ENCODE measurements at places on chromosomes 12 and 14. TPM values are rescaled to one million over a fixed set of nuclear protein-coding genes. Genes with fewer than 3 reads are reported as not detected.
A peak's percentile ranks its signal among the peaks of the same experiment; 100 is the strongest.

The TMTC2 gene
- total RNA-seq: 7.1 TPM

The SERPINA3 gene
- 301 TPM for total RNA-seq

The VRK1 gene
- total RNA-seq: 11.5 TPM

The UBR7 gene
- 18.2 TPM for total RNA-seq

The BEGAIN gene
- 0.56 TPM for total RNA-seq

The RNASE8 gene
- not detected for total RNA-seq

The BATF gene
- total RNA-seq: 2.5 TPM

The CABP1 gene
- total RNA-seq: 5.5 TPM

The FZD10 gene
- total RNA-seq: 1.1 TPM

The SLC6A13 gene
- total RNA-seq: not detected

The KRT6C gene
- total RNA-seq: not detected

DNA sequence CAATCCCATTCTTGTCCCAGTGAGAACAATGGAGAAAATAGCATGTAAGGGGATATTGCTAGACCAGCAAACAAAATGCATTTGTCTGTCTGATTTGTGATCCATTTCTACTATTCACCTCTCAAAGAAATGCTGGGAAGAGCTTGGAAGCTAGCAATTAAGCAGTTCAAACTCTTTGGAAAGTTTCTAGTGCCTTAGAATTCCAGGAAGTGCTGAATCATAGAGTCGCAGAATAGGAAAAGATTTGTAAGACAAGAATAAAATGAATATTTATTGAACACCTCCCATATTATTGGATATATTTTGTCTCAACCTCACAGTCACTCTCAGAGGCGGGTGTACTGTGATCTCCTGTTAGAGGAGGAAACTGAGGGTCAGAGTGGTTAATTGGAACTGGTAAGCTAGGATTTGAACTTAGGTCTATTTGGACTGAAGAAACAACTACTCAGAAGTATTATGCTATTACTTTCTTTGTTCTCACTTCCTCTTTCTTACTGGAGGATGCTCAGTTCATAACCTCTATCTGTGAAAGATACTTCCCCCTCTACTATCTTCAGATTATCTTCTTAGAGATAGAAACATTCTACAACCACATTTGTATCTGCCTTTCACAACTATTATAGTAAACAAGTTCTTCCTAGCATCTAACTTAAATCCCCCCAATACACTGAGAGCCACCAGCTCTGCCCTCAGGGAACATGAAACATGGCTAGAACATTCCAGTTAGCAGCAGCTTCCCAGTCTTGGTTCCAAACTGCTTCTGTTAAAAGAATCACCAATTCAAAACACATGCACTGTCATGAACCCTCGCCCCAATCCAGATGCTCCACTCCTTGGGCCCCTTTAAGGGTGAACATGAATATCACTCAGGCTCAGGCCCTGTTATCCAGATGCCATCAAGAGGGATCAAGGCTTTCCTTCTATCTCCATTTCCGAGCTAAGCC lies 64.2 kb downstream of the DRAM1 start:
- DNase-seq: no peak

DNA sequence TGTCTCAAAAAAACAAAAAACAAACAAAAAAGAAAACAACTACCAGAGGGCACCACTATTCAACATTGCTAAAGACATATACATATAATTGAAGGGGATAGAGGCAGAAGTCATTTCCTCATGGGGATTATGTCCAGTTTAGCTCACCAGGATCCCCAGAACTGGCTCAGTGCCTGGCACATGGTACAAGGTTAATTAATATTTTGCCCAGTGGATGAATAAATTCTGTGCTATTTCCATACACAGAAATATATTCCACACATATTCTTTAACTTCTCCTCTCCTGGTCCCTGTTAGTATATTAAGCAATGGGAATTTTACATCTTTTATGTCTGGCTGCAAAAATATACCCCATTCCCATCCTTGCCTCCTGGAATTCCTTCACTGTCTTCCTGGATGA lies 6.7 kb downstream of the FOS start:
- DNase-seq: no peak

DNA sequence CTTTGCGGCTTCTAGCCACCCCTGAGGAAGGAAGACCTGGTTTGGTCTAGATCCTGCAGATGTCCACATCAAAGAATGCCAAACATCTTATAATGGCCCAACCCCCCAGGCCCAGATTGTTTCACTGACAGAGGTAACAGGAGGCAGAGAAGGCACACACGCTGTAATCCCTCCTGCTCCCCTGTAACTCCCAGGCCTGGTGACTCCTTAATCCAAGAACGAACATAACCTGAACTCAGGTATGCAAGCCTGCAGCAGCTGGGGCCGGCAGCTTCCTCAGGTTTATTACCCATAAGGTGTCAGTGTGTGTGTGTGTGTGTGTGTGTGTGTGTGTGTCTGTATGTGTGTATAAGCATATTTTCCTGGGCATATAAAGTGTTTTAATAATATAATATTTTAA lies 52.7 kb downstream of the ERH start:
- DNase-seq: no peak

DNA sequence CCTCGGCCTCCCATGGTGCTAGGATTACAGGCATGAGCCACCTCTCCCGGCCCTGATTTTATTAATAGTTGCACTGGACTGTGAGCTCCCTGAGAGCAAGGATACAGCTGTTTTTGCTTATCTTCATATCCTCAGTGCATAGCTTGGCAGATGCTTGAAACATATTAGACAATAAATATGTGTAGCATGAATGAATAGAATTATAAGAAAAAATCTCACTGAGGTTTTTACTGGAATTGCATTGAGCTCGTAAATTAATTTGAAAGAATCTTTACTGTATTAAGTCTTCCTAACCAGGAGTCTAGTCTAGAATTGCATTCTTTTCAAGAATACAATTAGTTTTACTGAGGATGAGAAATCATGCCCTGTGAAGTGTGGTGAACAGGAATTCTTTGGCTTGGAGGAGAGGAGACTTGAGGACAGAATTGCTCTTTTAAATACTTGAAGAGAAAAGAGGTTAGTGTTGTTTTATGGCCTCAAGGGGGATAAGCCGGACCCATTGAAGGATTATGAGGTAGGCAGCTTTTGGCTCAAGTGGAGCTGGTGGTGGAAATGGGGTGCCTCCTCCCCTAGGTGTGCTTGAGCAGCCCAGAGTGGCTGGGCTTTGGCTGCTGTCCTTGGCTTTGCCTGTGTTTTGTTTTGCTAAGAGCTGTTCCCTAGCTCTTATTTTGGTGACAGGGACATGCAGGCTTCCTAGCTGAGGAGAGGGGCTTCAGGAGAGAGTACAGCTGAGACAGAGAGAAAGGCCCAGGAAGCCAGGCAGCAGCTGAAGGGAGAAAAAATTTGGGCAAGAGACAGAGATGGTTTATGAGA lies 34.0 kb downstream of the PLEKHD1 start:
- DNase-seq: no peak

DNA sequence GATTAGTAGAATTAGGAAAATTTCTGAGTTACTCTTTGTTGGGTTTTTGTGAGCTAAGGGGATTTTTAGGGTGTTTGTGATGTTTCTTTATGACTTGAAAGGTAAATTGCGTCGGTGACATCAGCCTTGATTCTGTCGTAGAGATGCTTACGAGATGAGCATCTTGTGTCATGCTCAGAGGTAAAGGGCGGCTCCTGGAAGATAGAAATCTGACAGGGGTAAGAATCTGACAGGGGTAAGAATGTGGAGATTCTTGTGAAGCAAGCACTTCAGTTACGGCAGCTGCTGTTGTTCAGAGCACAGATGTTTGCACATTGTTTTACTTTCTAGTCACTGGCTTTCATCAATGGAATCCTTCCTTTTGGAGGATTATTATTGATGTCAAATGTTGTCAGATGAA lies 22.5 kb downstream of the EML1 start:
- no peak for DNase-seq

DNA sequence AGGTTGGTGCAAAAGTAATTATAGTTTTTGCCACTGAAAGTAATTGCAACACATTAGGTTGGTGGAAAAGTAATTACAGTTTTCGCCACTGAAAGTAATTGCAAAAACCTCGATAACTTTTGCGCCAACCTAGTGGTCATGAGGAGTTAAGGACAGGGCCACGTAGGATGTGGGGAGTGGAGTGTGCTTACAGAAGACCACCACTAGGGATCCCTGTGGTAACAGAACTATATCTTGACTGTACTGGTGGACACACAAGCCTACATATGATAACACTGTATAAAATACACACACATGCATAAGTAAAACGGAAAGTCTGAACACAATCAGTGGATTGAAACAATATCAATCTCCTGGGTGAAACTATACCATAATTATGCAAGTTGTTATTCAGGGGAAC lies 187.4 kb upstream of the ABCD2 start:
- no peak for DNase-seq

DNA sequence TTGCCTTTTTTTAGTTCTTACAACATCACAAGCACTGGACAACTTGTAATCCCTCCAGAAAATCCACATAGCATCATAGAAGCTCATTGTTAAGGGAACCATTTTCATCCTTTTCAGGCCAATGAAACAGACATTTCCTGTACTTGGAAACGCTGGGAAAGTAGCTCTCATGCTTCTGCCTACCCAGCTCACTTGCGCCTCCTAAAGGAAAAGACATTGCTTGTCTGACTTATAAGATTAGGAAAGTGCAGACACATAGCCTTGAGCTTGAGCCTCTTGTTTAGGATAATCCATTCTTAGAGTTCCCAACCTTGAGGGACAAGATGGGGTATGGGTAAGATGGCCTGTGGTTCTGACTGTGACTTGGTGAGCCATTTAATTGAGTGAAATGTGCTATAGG lies 589.5 kb downstream of the NOVA1 start:
- DNase-seq: no peak

- no peak for DNase-seq
Measured at GRCh38 chr14:59155886-59156285, 32.6 kb upstream of the DAAM1 start.

GRCh38 chr12:73308747-73309146 lies 1036.6 kb downstream of the TRHDE start:
- DNase-seq: no peak

DNA sequence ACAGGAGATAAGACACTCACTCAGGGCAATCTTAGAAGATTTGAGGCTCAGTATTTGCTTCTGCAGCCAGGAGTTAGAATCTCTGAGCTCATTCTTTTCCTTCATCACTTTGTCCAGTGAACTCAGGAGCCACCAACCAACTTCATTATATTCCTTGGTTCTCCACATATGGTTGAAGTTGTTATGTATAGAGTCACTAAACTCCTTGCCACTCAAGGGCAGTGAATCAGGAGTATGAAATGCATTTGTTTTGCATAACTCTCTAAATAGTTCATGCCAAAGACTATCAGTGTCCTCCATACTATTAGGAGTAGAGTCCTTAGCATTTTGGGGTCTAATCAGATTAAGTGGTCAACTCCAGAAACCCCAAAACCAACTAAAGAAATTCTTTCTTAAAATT lies 150.6 kb downstream of the CCDC59 start:
- no peak for DNase-seq

- DNase-seq: peak; percentile 47
Measured at GRCh38 chr14:24418492-24418873, 11.0 kb downstream of the CBLN3 start.

- no peak for DNase-seq
Measured at GRCh38 chr12:16282081-16282480, 4.6 kb upstream of the SLC15A5 start.

- no peak for DNase-seq
Measured at GRCh38 chr14:74015963-74016362, 3.1 kb downstream of the ENTPD5 start.

DNA sequence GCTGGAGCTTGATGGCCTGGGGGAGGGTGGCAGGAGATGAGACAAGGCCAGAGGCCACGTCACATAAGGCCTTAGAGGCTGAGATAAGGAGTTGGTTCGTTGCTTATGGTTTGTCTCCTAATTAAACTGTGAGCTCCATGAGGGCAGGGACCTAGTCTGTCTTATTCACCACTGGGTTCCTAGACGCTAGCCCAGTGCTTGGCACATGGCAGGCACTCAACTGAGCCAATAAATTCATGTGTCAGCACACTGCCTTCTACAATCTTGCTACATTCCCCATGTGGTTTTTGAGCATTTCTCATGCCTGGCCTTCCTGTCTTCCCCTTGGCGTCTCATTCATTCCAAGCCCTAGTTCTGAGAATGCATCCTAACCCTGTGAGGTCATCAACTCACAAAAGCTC lies 92.5 kb upstream of the MED13L start:
- DNase-seq: no peak

DNA sequence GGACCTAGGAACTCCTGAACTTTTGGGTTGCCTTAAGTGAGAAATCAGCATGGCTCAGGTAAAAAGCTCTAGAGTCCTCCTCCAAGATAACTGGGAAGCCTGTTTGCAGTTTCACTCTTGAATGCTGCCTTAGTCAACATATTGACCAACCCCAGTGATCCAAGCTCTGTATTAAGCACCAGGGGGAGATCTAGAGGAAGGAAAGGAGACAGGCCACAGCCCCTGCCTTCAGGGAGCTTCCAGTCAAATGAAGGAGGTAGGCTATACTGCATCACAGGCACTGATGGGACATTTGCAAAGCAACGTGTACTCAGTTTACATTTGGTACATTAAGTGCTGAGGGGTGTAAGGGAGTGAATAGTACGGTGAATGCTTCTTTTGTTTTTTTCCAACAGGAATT lies 1.2 kb upstream of the CSAD start:
- no peak for DNase-seq

GRCh38 chr12:82996168-82996812 lies 309.6 kb downstream of the TMTC2 start:
- DNase-seq: no peak

- DNase-seq: no peak
Measured at GRCh38 chr14:56026506-56026905, 91.7 kb upstream of the PELI2 start.

GRCh38 chr14:70882776-70883492 lies 24.3 kb upstream of the PCNX1 start:
- no peak for DNase-seq

DNA sequence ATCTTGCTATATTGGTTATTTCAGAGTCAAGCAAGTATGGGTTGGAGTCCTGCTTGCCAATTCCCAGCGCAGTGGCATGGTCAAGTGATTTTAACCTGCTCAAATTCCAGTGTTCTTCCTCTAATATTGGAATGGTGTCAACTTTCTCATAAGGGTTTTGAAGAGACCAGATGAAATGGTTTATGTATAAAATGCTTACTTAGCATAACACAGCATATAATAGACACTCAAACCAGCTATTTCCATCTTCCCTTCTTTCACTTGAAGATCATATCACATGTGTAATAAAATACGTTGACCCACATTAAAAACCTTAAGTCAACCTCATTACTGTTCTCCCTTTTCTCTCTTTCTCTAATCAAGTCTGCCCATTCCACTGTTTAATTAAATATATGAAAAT lies 144.0 kb downstream of the NAV3 start:
- no peak for DNase-seq

- no peak for DNase-seq
Measured at GRCh38 chr12:30878024-30878423, 48.5 kb upstream of the TSPAN11 start.

DNA sequence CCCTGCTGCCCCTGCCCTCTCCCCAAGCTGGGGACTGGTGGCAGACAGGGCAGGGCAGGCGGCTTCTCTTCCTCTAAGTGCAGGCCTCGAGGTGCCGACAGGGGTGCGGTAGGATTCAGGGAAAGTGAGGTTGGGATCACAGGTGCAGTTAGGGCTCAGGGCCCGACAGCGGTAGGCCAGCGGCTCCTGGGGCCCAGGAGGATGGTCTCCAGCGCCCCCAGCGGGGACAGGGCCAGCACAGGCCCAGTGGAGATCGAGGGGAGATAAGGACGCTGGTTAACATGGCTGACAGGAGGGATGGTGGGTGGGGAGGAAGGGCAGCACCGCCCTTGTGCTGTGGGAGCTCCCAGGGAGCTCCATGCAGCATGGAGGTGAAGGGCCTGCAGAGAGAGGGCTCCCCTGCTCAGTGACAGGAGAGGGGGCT lies 935 bp upstream of the CRIP1 start:
- peak; percentile 82 for DNase-seq

- no peak for DNase-seq
Measured at GRCh38 chr14:69814397-69814796, 17.4 kb upstream of the SLC10A1 start.
